Esophagus (tissue), 2 donors: ENCODE measurements at places on chromosomes 5 and 9. TPM values are rescaled to one million over a fixed set of nuclear protein-coding genes. Genes with fewer than 3 reads are reported as not detected.

The RGS7BP gene
- 0.12 TPM for polyA plus RNA-seq

The FGD3 gene
- 2.1 TPM for polyA plus RNA-seq

The PCDHB7 gene
- 0.02 TPM for polyA plus RNA-seq

The CATSPER3 gene
- polyA plus RNA-seq: 0.55 TPM

The CCL19 gene
- 2.2 TPM for polyA plus RNA-seq
